ENCODE measurements at places on chromosomes 13 and 19.

DNA sequence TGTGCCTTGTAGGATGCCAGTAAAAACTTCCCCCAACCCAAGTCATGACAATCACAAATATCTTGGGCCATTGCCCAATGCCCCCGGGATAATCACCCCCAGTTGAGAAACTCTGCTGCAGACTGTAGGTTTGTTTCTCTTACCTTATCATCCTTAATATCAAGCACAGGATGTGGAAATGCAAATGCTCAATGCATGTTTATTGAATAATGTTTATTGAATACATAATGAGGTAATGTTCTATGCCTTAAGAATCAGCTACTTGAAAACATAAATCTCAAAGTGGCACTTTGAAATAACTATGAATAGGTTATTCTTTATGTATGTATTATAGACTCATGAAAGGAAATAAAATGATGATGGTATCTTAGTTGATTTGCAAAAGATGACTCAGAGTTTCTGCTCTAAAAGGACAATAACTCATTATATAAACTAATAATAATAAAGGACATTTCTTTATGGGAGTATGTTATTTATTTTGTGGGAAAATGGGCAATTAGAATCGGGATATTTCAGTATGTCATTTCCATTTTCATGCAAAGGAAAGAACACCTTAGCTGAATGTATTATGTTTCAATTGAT is 414.2 kb downstream of the EFNB2 start:
- DNase-seq, result no peak

DNA sequence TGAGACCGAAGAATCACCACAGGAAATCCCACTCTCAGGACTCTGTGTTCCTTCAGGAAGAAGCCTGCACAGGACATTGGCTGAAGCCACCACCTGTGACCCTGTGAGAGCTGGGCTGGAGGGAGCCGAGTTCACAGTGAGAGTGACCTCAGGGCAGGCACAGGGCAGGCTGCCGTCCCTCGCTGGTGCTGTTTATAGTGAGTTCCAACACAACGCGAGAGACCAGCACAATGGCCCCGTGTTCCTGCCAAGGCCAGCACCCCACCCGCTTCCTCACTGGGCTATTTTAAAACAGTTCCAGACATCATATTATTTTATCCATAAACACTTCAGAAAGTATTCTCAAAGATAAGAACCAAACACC is 18.4 kb upstream of the GAS6 start:
- no peak for DNase-seq

DNA sequence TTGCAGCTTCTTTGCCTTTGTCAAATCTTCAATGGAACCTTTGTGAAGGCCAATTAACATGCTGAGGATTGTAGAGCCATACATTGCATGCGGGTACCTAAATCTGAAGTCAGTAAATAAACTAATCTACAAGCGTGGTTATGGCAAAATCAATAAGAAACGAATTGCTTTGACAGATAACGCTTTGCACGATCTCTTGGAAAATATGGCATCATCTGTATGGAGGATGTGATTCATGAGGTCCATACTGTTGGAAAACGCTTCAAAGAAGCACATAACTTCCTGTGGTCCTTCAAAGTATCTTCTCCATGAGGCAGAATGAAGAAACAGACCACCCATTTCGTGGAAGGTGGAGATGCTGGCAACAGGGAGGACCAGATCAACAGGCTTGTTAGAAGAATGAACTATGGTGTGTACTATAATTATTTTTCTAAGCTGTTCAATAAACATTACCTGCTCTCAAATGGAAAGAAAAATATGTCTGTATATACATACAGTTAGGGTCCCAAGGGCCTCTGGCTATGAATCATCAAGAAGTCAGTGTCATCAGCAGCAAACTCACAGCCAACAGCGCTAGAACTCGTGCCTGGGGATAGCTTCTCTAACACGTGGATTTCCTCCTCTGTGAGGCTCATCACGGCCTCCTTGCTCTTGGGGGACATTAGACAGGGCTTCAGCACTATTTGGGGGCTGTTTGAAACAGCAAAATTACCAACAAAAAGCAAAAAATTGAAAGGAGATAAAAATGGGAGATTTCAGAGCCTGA is 2.9 kb upstream of the CD70 start:
- DNase-seq, result no peak

DNA sequence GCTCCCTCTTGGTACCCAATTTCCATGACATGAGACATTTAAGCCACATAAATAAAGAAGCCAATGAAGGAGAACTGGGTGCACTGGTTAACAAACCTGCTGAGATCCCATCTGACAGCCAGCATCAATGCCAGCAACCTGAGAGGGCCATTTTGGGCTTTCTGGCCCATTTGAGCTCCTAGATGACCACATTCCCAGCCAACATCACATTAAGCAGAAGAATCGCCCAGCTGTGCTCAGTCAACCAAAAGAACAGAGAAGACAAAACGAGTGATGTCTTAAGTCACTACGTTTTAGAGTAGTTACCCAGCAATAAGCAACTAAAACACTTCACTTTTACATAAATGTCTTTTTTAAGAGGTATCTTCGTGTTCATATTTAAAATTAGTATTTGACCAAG is 21.9 kb downstream of the LCP1 start:
- DNase-seq, result no peak

DNA sequence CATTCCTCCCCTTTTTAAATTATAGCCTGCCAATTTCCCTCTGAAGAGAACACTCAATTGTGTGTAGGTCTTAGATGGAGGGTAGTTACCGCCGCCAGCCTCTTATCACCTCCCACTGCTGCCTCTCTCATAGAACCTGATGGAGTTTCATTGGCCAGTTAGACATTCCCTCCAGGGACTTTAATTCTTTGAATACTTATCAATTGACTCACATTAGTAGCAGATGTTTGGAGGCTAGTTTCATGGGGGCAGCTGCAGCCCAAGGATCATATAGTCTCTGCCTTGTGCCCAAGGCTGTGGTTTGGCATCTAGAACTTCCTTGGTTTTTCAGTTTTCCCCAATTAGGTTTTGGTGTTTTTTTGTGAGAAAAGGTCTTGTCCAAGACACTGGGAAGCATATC is 318.9 kb upstream of the HTR2A start:
- no peak for DNase-seq

- no peak for DNase-seq
Observed at GRCh38 chr19:18155095-18156087, 2.4 kb downstream of the PIK3R2 start.

GRCh38 chr19:18431351-18432197 is 6.4 kb downstream of the ISYNA1 start:
- DNase-seq, result no peak

- no peak for DNase-seq
Observed at GRCh38 chr19:37931881-37932655, 25.1 kb downstream of the SIPA1L3 start.

DNA sequence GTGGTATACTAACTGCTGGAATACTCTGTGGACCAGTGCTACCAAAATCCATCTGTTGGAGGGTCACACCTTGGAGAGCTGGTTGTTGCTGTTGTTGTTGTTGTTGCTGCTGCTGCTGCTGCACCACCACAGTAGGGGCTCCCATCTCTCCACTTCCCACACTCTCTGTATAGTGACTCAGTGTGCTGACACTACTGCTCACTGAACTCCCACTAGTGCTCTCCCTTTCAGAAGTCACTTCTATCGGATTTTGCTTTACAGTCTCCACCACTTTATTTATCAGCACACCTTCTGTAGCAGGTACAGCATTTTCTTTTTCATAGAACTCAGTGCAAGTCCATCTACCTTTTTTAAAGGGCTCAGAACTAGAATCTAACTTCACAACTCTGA is 1.7 kb downstream of the TSC22D1 start:
- DNase-seq, result no peak

DNA sequence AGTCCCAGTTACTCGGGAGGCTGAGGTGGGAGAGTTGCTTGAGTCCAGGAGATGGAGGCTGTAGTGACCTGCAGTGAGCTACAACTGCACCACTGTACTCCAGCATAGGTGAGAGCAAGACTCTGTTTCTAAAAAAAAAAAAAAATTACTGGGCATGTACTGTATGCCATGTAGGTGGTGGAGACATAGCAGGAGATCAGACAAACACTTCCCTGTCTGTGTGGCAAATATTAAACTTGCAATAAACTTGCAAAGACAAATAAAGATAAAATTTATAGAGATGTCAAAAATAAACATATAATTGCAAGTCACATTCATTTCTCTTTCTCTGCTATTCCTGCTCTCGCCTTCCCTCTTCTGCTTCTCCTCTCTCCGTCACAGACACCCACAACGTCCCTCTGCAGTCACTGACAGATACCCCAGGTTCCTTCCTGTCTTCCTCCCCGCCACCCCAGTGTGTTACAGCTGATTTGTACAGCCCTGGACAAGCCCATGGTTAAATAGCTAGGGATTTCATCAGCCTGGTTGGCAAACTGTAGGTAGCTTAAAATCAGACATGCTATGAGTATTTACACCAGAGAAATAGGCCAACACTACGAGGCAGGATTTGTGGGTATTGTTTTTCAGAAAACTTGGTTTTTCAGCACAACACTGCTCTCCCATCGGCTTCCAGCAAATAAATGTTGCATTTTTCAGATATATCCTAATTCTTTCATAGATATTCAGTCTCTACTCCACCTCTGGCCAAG is 1.3 kb upstream of the CD177 start:
- DNase-seq, result no peak

DNA sequence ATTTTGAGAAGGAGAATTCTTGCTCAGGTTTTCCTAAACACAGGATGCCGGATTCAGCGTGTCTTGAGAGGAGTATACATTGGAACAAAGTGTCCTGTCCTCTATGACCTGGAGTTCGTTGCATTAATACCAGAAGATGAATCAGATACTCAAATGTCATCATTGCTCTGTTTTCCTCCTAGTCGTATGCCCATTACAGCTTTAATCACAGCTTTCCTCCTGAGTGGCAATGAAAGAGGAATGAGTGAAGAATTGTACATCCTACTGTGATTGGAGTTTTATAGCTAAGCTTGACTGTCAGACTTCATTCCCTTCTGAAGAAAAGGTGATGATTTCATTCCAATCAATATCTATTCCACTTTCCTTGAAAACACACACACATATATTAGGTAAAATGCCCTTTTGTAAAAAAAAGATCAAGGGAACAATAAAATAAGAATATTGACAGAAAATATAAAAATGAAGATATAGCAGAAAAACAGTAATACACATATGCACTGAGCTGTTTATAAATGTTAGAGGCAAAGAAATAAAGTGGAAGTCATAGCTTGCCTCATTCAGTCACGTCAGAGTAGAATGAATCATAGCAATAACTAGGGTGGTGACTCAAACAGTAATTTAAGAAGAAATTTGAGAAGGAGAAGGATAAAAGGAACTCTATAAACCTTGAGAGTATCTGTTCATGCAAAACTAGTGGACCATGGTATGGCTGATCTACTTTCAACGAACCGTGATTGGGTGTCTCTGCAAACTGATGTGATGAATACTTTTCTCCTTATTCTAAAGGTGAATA is 501.5 kb downstream of the SUCLA2 start:
- no peak for DNase-seq

DNA sequence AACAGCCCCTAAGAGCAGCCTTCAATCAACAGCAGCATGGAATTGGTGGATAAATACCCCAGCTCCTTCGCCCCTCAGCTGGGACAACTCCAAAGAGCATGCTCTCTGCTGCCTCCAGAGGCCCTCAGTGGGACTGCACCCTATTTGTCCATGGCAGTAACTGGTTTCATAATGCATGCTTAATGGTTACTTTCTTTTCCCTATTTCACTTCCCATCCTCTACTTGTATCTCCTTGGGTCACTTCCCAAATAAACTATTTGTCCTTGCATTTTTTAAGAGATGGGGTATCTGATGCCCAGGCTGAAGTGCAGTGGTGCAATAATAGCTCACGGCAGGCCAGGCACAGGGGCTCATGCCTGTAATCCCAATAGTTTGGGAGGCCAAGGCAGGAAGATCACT is 13.5 kb upstream of the TPM4 start:
- peak; percentile 52 for DNase-seq

DNA sequence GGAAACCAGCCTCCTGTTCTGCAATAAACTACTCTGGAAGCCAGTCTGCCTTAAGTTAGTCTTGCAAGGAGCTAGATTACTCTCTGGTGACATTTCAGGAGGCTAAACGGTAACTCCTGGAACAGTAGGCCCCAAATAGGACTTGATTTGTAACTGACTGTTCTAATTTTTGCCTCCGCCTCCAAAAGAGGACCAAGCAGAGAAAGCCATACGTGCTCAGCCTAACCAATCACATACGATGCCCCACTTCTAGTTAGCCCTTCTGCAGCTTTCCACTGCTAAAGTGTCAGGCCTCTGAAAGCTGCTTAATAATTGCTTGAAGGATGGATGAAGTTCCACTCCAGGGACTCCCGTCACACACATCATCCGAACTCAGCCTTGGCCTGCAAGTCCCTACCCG is 744 bp downstream of the ZNF805 start:
- DNase-seq, result no peak

GRCh38 chr13:24678151-24678550 is 2.1 kb upstream of the ATP12A start:
- no peak for DNase-seq

DNA sequence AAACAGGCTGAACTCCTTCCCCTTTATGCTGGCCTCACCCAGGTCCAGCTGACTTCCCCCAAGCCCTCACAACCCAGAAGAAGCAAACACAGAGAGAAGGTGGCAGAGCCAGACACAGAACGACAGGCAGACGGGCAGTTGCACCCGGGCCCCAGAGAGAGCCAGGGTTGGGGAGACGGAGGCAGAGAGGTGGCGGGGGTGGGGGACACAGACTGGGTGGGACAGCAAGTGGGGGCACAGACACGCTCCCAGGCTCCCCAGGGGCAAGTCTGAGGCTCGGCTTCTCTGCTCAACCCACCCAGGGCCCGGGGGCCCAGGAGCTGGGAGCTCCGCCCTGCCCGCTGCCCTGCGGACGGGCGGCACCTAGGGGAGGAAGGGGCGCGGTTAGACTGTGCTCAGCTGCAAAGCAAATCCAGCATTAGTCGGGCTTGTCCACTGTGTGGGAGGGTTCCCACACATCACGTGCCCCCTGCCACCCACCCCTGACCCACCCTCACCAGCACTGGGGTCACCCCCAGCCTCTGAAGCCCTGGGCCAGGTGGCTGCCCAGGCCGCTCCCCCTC is 31.3 kb upstream of the ASF1B start:
- no peak for DNase-seq

GRCh38 chr13:43783820-43784219 is 3.0 kb downstream of the ENOX1 start:
- DNase-seq, result no peak

GRCh38 chr19:35011091-35011689 is 11.1 kb downstream of the GRAMD1A start:
- DNase-seq, result no peak

DNA sequence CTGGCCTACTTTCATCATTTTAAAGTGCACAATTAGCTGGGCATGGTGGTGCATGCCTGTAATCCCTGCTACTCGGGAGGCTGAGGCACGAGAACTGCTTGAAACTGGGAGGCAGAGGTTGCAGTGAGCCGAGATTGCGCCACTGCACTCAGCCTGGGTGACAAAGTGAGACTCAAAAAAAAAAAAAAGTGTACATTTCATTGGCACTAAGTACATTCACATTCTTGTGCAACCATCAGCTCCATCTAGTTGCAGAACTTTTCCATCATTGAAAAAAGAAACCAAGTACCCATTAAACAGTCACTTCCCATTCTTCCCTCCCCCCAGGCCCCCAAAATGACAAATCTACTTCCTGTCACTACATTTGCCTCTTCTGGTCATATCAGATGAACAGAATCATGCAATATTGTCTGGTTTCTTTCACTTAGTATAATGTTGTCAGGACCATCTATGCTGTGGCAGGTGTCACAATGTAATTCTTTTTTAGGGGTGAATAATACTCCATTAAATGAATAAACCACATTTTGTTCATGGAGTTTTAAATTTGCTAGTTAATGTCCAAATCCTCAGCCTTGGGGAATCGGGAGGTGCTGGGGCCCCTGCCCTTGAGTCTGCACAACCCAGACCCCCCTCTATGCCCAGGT is 7.4 kb upstream of the SIGLEC11 start:
- DNase-seq, result no peak

All from activated CD4-positive, alpha-beta T cell treated with anti-CD3 and anti-CD28 coated beads for 4 hours (primary cell).